Activated CD4-positive, alpha-beta T cell treated with anti-CD3 and anti-CD28 coated beads, Interleukin-2, amount 10 ng/mL, durations not matched to agents 7 days and 5 days (primary cell): ENCODE measurements at places on chromosomes 11 and 22. TPM values are rescaled to one million over a fixed set of nuclear protein-coding genes. Genes with fewer than 3 reads are reported as not detected.
A peak's percentile ranks its signal among the peaks of the same experiment; 100 is the strongest.

GRCh38 chr11:117738246-117738957 lies 58.6 kb downstream of the DSCAML1 start:
- H3K4me1 ChIP-seq, result peaks cover 2% of the 10 kb centered on the region
- H3K27ac ChIP-seq, result no peak overlapping the region
- peaks cover 16% of the 10 kb centered on the region for H3K27me3 ChIP-seq
- no peak for DNase-seq
- H3K36me3 ChIP-seq, result no peaks in the 10 kb centered on the region

The DUSP18 gene
- 12.2 TPM for total RNA-seq

DNA sequence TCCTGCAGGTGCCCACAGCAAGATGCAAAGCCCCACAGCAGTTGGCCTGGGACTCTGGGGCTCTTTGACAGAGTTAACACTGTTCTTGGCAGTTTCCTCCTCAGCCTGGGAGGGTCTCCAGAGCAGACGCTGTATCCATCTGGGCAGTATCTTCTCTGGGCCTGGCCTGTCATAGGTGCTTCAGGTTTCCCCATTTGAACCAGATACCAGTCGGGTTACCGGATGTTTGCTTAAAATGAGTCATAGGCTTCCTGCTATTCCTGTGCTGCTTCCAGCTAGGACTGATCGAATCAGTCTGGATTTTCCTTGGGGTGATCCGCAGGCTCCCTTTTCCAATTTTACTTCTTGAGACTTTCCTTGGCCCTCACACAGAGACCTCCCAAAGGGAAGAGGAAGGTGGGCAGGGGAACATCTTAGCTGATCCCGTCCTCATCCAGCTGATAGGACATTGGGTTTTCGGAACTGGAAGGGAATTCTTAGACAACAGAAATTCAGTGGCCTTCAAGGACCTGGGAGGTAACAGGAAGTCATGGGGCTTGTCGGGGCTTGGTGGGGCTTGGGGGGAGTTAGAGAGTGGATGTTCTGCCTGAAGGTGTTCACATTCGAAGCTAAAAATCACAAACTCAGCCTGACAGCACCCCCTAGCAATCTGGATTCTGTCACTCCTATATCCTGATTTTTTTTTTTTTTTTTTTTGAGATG lies 2.4 kb upstream of the RANGAP1 start:
- H3K4me3 ChIP-seq, result peak overlapping the region; percentile 36
- peaks cover 34% of the 10 kb centered on the region for H3K4me1 ChIP-seq
- peaks cover 10% of the 10 kb centered on the region for H3K36me3 ChIP-seq
- no peaks in the 10 kb centered on the region for H3K27me3 ChIP-seq
- no peak for DNase-seq

The TMEM45B gene
- total RNA-seq, result 0.84 TPM
